CD4-positive, alpha-beta T cell treated with Interleukin-21 for 1 hour (primary cell): ENCODE measurements at places on chromosomes 6 and 20.

GRCh38 chr6:28807682-28808280 is 116.0 kb downstream of the TRIM27 start:
- DNase-seq: peak; percentile 6

GRCh38 chr20:11204926-11205768 is 531.3 kb upstream of the JAG1 start:
- peak; percentile 10 for DNase-seq

DNA sequence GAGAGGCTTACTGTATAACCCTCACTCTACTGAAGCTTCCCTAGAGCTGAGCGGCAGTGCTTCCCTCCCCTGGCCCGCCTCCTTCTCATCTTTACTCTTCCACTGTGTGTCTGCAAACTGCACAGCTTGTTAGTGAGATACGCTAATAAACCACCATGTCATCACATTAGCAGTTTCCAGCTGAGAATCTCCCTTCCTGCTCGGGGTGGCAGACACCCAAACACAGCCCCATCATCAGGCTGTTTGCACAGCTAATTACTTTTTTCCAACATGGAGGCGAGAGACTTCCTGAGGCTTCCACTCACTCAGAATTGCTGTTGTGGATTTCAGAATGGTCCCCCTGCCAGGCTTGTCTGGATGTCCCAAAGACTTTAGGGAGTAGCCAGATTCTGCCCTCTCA is 444.9 kb upstream of the SULF2 start:
- DNase-seq: no peak

GRCh38 chr6:109794201-109794923 is 103.3 kb downstream of the FIG4 start:
- no peak for DNase-seq

- no peak for DNase-seq
Measured at GRCh38 chr6:165181951-165182414, 127.4 kb downstream of the C6orf118 start.
